ENCODE measurements at places on chromosomes 16 and 17. TPM values are rescaled to one million over a fixed set of nuclear protein-coding genes. Genes with fewer than 3 reads are reported as not detected.

DNA sequence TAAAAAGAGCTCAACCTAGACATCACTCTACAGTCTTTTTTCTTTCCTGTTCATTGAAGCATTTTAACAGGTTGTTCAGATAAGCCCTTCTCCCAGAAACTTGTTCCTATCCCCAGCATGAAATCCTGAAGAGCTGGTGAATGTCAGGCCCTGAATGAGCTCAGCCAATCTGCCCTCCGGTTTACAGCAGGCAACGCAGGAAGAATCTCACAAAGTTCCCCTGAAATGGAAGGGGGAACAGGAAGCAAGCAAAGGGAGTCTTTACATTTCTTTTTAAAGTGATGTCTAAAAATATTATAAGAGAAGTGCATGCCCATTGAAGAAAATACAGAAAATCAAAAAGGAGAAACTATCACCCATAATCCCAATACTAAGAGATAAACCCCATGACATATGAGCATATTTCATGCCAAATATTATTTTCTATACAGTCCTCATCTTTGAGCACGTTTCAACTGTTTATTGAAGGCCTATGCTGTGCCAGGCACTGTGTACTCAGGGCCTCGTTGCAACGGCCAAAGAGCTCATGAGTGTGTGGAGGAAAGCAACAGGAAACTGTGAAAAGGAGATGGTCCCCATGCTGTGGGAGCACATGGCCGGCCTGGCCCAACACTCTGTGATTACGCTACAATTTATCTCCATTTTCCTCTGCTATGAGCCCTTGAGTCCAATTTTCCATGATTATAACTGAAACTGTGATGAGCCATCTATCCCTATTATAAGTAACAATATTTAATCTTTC lies 5.7 kb downstream of the TK2 start:
- no peak for DNase-seq

DNA sequence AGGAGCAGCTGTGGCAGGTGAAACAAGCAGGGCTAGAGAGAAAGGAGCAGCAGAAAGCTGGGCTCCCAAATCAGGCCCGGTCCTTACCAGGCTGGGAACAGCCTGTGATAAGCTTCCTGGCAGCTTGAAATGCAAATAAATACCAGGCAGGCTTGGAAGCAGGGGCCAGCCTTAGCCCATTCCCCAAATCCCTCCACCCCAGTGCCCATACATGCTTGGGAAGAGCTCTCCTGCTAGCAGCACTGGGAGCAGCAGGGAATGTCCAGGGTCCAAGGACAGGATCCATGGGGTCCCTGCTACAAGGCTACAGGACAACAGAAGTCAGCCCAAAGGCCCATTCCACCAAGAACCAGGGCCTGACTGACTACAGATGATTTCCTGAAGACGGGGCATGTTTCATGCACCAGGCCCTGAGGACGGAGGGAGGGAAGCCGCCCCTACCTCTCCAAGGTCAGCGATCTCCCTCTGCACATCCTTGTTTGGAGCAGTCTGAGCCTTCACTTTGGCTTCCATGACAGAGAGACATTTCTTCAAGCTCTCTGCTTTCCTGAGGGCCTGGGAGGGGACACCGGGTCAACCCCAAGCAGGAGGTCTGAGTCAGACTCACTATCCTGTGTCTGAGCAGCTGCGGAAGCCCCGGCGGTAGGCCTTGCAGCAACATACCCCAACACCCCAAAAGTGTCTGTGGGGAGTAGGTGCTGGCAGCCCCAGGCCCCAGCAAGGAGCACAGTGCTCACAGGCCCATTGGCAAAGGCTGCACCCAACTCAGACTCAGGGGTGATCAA lies 2.6 kb upstream of the EXOSC6 start:
- DNase-seq: no peak

DNA sequence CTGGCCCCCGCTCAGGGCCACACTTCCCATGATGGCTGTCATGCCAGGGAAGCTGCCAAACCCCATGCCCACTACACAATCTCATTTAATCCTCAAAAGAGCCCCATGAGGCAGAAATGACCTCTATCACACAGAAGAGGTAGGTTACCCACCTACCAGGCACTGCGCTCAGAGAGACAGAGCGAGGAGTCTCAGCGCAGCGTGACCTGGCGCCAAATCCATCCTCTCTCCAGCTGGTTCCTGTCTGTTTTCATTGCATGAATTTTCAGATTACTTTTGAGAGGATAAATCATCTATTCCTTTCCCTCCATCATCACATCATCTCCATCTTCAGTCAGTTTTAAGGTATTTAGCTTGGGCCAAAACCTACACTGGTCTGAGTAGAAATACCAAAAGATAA lies 101.5 kb upstream of the DNAH17 start:
- DNase-seq: no peak

TPSB2 gene
- 58.7 TPM for total RNA-seq

TBC1D28 gene
- total RNA-seq: not detected
